ENCODE measurements at places on chromosomes 1 and 21.

DNA sequence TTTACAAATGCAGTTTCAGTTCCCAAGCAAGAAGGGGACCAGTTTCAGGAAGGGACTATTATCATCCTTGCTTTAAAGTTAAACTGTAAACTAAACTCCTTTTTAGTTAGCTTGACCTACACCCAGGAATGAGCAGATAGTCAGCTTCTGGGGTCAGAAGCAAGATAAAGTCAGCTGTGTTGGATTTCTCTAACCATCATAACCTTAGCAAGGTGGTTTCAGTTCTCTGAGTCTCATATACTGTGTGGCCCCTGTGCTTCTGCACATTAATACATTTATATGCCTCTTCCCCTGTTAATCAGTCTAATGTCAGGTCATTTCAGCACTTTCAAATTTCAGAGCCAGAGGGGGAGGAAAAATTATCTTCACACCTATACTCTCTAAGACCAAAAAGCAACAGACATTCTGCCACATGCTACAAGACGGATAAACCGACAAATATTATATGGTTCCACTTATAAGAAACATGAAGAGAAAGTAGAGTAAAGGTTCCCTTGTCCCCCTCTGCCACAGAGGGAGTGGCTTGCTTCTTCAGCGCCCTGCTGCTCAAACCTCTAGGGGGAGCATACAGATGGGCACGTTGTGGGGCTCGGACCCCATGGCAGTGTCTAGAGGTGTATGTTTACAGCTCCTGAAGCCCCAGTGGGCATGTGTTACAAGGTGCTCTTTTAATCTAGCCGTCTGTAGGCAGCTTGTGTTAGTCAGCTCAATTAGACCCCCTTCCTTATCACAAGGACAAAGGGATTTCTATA is 89.1 kb downstream of the SMYD3 start:
- no peak for DNase-seq

GRCh38 chr1:145823565-145824498 is at the start of the genes POLR3C and RNF115:
Gene POLR3C (plus strand): TSS chr1:145824200. CDS start chr1:145825777, 1,577 bp downstream.
Gene RNF115 (minus strand): TSS chr1:145824095. CDS start chr1:145823873, 222 bp downstream.
- peak; percentile 52 for DNase-seq

GRCh38 chr21:35257413-35257812 is 208.3 kb upstream of the RUNX1 start:
- no peak for DNase-seq

DNA sequence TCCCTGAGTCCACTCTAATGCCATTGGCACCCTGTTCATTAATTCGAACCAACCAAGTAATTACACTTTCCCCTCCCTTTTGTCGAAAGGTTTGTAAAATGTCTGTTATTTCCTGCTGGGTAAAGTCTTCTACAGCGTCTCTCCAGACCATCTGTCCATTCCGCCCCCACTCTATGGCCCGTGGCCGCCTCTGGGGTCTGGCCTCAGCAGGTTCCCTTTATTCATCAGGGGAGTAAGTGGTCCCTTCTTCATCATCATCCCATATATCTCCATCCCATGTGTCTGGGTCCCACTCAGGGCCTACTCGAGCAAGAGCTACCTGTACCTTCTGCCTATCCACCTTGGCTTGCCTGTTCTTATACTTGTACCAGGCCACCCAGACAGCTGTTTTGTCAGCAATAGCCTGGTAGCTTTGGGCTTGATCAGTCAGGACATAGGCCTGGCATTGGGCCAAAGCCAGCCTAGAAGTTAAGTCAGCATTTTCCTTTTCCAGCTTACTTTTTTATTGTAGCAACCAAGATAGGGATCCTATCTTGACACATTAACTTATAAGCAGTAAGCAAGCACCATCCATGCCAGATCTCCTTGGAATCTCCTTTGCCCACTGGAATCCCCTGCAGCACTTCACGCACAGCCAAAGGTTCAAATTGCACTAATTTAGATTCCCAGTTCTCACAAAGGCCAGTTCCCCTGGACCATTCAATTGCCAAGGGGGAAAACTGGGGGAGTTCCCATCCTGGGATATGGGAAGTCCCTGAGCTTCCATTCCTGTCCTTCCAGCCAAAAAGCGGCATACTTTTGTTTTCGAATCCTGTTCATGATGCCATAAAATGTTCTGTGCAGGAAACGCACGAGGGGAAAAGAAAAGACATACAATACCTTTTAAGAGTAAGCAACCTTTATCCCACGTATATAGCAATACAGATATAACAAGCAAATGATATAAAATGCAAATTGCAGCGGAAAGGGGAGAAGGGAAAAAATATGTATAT is 6.6 kb upstream of the STUM start:
- no peak for DNase-seq

DNA sequence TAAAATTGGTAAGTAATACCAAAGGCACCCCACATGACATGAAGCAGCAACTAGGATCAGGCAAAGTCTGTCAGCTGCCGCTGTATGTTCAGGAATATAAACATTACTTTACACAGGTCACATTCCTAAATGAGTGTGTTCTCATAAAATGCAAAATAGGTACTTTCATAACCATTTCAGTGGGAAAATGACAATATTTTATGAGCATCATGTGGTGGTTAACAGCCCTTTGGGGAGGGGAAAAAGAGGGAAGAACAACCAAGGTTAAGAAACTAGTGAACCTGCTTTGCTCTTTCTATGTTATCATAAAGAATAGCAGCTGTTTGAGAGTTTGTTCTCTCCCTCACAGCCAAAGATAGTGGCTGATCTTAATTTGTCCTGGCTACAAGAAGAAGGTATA is 105.4 kb upstream of the LBR start:
- no peak for DNase-seq

DNA sequence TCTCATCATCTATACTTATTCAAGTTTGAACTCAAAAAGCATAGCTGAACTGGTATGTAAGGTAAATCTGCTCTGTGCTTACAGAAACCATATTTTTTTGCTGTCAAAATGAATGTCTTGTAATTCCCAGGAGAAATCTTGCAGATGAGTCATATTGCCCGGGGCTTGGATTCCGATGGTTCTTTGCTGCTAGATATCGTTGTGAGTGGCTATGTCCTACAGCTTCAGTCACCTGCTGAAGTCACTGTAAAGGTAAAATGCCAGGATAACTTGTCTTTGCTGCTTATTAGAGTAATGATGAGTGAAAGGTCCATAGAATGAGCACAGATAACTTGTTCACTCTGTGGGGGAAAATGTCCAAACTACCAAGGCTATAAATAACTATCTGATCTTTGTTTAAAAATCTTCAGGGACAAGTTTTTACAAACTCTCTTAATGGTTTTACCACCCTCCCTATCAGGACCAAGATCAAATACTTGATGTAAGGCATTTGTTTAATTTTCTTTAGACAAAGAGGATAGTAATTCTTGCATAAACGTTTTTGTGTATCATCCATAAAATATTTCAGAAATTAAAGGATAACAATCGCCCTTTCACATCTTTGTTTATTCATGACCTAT is 222.3 kb downstream of the TPR start:
- peak; percentile 56 for DNase-seq

DNA sequence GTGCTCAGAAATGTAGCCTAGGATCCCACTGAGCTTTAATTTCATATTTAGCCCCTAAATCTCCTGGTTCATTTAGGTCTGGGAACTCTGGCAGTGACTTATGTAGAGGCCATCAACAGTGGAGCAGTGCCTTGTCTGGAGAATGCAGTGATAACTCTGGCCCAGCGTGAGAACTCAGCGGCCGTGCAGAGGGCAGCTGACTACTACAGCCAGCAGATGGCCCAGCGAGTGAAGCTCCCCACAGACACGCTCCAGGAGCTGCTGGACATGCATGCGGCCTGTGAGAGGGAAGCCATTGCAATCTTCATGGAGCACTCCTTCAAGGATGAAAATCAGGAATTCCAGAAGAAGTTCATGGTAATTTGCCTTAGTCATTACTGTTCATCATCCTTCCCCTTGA is 17.8 kb downstream of the GBP6 start:
- DNase-seq = no peak

DNA sequence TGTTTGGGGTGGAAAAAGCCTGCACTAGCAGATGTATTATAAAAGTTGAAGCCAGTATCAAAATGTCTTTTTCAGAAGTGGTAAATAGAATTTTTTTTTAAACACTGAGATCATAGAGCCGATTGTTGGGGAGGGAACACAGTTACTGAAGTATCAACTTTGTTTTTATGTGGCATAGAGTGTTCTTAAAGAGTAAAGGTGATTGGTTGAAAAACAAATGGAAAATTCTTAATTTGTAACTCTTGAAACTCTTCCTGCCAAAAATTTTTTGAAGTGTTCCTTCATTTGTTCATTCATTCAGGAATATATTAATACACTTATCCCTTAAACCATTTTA is 83.3 kb downstream of the DISP1 start:
- no peak for DNase-seq

DNA sequence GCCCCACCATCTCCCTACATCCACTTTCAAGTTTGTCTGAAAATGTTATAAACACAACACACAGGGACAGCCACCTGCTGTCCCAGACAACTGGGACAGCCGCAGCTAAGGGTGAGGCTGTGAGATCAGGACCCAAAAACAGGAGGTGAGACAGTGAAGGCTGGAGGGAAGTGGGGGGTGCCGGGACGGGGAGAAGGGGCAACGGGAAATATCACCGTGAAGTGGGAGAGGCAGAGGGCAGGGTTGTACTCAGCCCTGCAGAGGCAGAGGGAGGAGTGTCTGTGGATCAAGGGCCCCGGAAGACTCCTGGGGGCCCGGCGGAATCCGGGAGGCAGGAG is 114.4 kb downstream of the CASZ1 start:
- DNase-seq = no peak

- no peak for DNase-seq
Observed at GRCh38 chr1:11352816-11353799, 80.1 kb downstream of the UBIAD1 start.

DNA sequence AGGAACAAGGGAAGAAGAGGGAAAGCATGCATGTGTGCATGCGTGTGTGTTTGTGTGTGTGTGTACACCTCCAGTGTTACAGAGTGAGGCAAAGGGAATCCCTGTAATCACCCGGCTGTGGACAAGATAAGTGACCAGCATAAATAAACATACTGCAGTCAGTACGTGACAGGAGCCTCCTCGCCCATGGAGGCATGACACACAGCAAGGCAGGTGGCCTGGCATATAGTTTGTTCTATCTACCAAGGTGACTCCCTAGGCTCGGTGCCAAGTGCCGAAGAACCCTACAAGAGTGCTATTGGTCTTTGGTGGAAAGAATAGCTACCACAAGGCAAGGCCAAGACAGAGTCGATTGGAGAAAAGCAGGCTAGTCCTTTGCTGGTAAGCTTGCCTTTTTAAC is 31.7 kb upstream of the HEATR1 start:
- no peak for DNase-seq

- DNase-seq = no peak
Observed at GRCh38 chr1:221161571-221162041, 282.4 kb downstream of the HLX start.

DNA sequence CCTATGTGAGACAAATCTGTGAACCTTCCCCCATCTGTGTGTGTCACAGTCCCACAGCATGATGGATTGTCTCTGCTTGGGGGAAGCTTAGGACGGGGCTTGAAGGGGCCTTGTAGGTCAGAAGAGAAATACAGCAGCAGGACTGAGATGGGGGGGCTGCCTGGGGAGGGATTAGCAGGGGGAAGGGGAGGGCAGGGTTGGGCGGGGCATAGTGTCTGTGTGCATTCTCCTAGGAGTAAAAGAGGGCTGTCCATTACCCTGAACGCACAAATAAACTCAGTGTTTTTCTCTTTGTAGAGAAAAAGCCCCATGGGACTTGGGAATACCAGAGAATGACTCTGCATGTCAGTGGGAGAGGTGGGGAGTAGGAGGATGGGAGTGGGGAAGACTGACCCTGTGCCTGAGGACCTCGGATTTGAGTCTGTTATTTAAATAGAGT is 16.4 kb downstream of the RNF220 start:
- no peak for DNase-seq

DNA sequence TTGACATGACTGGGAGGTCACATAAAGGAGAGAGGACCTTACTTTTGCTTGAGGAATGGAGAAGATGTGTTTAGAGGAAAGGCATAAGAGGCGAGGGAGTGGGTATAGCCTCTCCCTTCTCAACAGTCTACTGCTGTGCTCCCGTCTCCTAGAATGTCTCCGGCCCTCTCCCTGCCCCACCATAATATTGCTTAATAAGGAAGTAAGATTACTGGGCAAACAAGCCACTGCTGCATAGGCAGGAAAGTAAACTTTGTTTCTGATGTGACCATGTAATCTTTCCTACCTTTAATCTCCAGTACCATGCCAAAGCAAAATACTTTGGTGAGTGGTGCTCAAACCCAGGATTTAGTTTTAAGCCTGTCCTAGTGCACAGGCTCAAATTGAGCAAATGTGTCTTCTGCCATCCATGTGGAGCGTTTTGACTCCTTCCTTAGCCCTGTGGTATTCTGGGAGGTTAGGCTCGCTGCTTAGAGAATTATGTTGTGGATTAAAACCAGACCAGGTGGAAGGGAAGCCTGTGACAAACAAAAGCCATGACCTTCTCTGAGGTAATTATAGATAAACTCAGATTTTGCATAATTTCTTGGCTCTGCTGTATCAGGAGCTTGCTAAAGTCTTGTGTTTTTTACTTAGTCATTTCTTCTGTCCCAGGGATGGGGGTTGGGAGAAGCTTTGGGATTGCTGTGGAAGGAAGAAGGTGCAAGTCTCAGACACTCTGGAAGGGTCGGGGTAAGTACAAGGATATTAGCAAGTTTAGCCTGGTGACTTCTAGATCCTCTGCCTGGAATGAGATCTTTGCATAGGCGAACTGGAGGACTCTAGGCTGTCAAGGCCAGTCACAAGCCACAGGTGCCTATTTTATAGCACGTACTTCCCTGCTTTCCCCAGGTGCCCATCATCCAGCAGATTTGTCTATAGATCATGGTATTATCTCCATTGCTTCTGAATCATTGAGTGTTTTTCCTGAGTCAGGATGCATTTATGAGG is 34.5 kb upstream of the DIPK1A start:
- no peak for DNase-seq

- no peak for DNase-seq
Observed at GRCh38 chr1:189675712-189676244, 801.9 kb downstream of the BRINP3 start.

DNA sequence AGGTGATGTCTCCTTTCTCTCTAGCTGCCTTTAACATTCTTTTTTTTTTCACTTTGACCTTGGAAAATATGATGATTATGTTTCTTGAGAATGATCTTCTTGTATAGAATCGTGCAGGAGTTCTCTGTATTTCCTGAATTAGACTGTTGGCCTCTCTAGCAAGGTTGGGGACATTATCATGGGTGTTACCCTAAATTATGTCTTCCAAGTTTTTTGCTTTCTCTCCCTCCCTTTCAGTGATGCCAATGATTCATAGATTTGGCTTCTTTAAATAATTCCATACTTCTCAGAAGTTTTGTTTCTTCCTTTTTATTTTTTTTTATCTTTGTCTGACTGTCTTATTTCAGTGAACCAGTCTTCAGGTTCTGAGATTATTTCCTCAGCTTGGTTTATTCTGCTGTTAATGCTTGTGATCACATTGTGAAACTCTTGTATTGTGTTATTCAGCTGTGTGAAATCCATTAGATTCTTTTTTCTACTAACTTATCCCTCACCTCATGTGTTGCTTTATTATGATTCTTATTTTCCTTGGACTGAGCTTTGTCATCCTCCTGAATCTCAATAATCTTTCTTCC is 268.4 kb upstream of the NRIP1 start:
- DNase-seq = no peak

- DNase-seq = no peak
Observed at GRCh38 chr1:218698141-218698540, 353.0 kb downstream of the TGFB2 start.

- DNase-seq = no peak
Observed at GRCh38 chr1:61093525-61094137, 11.3 kb downstream of the NFIA start.

Measured in BJ (cell line).